ENCODE measurements at places on chromosomes 5 and 9.

- DNase-seq, result no peak
Measured at GRCh38 chr5:54753753-54754152, 231.6 kb downstream of the ESM1 start.

GRCh38 chr5:8864053-8864452 lies 681.8 kb downstream of the SEMA5A start:
- no peak for DNase-seq

DNA sequence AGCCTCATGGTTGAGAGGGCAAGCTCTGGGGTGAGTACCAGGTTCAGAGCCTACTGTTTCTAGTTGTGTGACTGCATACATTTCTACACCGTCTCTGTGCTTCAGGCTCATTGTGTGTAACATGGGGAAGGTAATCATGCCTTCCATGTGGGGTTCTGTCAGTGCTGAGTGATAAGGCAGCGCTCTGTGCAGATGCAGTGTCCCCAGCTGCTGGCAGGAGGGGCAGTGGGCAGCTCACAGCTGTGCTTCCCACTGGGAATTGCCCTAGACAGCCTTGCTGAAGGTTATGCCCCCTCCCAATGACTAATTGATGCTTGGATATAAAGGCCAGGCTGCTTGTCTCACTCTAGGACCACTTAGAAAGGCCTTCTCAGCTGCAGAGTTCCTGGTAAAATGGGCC lies 121.8 kb upstream of the SAP30L start:
- DNase-seq, result no peak

DNA sequence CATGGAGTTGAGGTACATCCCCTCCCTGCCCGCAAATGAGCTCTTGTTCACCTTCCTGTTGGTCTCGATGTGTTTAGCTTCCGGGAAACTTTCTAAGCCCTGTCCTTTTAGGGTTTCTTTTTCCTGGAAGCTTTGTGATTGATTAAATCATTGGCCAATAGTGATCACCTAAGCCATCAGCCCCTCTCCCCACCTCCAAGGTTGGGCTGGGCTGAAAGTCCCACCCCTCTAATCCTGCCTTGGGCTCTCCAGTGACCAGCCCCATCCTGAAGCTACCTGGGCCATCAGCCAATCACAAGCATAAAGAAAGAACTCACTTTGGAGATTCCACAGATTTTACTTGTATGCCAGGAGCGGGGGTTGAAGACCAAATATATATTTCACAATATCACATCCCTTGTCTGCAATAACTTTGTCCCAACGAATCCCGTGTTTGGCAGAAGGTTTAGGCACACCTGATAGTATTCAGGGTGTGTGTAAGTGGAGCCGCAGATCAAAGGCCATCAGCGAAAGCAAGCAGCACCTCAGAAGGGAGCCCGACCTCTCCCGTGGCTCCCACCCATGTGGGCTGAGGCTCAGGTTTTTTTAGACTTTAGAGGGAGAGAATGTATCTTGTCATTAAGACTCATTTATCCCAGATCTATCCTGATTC lies 20.4 kb downstream of the ROPN1L start:
- DNase-seq, result no peak

DNA sequence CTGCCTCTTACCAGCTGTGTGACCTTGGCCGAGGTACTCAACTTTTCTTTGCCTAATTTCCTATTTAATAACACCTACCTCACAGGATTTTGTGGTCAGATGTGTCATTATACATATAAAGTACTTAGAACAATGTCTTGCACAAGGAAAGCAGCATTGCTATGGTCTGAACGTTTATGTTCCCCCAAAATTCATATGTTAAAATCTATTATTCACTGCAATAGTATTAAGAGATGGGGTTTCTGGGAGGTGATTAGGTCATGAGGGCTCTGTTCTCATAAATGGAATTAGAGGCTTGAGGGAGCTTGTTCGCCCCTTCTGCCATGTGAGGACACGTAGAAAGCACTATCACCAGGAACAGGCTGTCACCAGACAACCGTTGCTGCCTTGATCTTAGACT lies 10.9 kb upstream of the RNF145 start:
- no peak for DNase-seq

DNA sequence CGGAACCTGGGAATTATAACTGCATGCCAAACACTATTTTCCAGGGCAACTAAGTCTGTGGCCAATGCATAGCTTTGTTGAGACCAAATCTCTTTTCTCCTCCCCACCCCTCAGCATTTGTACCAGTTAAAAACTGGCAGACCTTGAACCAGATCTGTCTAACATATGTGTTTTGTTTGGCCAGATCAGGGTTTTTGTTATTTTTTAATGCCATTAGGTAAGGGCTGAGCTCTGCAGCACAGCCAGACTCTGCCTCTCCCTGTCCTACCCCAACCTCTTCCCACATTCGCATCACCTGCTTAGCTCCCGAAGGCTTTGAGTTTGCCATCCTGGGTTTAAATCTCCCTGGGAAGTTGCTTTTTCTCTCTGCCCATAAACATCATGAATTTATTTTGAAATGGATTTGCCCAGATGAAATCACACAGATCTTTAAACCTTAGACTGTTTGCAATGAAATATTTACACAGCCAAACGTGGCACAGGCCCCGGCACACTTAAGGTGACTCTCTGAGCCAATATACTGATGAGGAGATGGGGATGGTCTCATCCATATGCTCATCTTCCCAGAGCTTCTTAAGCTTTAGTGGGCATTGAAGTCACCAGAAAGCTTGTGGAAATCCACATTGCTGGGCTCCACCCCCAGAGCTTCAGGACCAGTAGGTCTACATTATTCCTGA lies 54.0 kb upstream of the ALDH1B1 start:
- no peak for DNase-seq

GRCh38 chr9:125912667-125913066 lies 165.5 kb downstream of the PBX3 start:
- DNase-seq, result no peak
